Activated naive CD4-positive, alpha-beta T cell treated with anti-CD3 and anti-CD28 coated beads for 36 hours (primary cell): ENCODE measurements at places on chromosomes 5 and 9. TPM values are rescaled to one million over a fixed set of nuclear protein-coding genes. Genes with fewer than 3 reads are reported as not detected.

The LURAP1L gene
- total RNA-seq: not detected

DNA sequence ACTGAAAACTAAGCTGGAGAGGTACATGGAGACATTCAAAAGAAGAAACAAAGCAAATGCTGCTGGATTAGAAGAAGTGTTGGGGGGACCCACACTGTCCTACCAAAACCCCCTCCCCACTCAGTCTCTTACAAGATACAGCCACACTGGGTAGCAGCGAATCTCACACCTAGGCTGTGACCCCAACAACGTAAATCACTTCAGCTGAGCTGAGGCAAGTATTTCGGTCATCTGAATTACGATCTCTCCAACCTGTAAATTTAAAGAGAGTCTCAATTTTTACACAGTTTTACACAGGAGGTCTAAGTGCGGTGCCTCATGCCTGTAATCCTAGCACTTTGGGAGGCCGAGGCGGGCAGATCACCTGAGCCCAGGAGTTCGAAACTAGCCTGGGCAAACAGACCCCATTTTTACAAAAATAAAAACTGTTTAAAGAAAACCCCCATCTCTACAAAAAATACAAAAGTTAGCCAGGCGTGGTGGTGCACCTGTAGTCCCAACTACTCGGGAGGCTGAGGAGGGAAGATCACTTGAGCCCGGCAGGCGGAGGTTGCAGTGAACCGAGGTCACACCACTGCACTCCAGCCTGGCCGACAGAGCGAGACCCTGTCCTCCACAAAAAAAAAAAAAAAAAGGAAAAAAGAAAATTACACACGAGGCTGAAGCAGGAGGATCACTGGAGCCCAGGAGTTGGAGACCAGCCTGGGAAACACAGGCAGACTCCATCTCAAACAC lies 3.4 kb downstream of the CAMSAP1 start:
- H3K36me3 ChIP-seq: peaks cover 37% of the 10 kb centered on the region
- DNase-seq: no peak
- no peak overlapping the region for H3K4me3 ChIP-seq
- no peaks in the 10 kb centered on the region for H3K27me3 ChIP-seq

GRCh38 chr9:20394969-20395368 lies 227.3 kb downstream of the MLLT3 start:
- H3K27me3 ChIP-seq: no peaks in the 10 kb centered on the region
- H3K27ac ChIP-seq: no peak overlapping the region
- no peak for DNase-seq

- no peaks in the 10 kb centered on the region for H3K36me3 ChIP-seq
- no peak overlapping the region for H3K4me3 ChIP-seq
- H3K27me3 ChIP-seq: no peaks in the 10 kb centered on the region
- no peak for DNase-seq
Measured at GRCh38 chr9:128043467-128043868, 23.7 kb downstream of the NAIF1 start.

DNA sequence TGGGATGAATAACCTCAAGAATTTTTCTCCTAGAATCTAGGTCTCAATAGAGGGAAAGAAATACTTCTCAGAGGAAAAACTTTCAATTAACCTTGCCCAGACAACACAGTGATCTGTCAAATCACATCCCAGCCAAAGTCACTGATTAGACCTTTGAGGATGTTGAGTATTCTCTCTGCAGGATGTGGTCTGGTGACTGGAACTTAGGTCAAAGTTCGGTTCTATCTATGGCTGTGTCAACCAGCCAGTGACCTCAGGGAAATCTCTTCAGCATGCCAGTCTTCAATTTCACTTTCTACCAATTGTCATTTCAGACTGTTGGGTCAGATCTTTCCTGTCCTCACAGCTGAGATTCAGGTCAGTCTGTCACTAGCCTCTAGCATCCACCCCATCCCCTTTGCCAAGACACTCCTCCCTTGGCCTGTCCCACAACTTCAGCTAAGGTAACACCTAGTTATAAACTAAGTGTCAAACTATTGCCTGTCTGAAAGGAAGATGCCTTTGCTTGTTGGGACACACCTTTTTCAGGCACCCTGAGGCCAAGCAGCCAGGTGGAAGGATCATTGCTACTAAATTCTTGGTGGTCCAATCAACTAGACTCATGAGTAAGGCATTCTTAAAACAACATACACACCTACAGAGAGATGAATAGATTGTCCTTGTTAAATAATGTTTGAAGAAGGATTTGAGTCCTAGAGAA lies 156.3 kb upstream of the FST start:
- no peak for DNase-seq
- no peaks in the 10 kb centered on the region for H3K4me1 ChIP-seq
- no peak overlapping the region for H3K4me3 ChIP-seq
- H3K27me3 ChIP-seq: no peaks in the 10 kb centered on the region

- H3K36me3 ChIP-seq: peaks cover 4% of the 10 kb centered on the region
- H3K27me3 ChIP-seq: no peaks in the 10 kb centered on the region
- H3K4me1 ChIP-seq: peaks cover 59% of the 10 kb centered on the region
- H3K27ac ChIP-seq: peak overlapping the region; percentile 88
- H3K4me3 ChIP-seq: peak overlapping the region; percentile 88
Measured at GRCh38 chr9:131739133-131739958, 530 bp downstream of the RAPGEF1 start.

DNA sequence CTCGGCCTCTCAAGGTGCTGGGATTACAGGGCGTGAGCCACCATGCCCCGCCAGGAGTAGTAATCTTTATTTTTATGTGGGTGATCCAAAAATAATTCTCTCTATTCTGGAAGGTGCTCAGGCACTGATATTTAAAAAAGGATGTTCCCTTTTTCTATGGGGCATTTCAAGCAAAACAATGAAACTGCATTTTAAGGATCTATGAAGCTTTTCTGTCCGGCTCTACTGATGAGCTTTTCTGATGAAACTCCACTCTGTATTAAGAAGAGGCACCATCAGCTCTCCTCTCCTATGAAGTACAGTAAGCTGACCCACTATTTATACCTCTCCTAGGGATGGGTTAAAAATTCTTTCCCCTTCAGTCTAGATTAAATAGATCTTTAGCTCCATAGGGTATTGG lies 7.4 kb downstream of the ADAM19 start:
- H3K36me3 ChIP-seq: peaks cover 16% of the 10 kb centered on the region
- DNase-seq: no peak
- no peak overlapping the region for H3K4me3 ChIP-seq
- H3K4me1 ChIP-seq: peaks cover 25% of the 10 kb centered on the region
- H3K27me3 ChIP-seq: no peaks in the 10 kb centered on the region

GRCh38 chr9:104256696-104257062 lies 162.6 kb downstream of the SMC2 start:
- no peaks in the 10 kb centered on the region for H3K4me1 ChIP-seq
- H3K36me3 ChIP-seq: no peaks in the 10 kb centered on the region
- H3K27me3 ChIP-seq: no peaks in the 10 kb centered on the region
- no peak overlapping the region for H3K4me3 ChIP-seq
- no peak for DNase-seq
- H3K27ac ChIP-seq: no peak overlapping the region

The PDE6A gene
- not detected for total RNA-seq

The P4HA2 gene
- total RNA-seq: 0.47 TPM

DNA sequence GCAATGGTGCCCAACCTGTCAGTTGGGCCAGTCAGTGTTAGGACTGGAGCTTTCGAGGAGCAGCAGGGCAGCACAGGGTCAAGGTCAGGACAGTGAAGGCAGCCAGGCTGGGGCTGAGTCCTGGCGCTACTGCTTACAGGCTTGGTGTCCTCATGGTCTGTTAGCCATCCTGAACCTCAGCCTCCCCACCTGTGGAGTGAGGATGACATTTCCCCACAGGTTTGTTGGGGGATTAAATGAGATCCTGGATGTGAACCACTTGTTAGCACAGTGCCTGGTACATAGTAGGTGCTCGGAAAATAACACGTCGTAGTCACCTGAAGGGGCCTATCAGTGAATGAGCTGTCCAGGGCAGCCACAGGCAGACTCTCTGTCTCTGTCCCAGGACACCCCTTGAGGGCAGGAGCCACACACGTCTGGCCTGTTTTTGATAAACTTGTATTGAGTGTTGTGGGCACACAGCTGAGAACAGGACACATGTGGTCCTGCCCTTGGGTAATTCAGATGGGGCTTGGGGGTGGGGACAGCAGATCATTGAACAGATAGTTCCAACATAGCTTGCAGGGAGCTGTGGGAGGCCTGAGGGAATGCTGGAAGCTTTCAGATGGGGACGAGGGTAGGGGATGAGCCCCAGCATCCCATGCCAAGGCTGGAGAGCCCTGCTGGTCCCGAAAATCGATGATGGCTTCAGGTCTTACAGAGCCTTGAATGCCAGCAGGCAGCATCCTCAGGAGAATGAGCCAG lies 69.3 kb downstream of the AMBP start:
- no peak for DNase-seq
- no peaks in the 10 kb centered on the region for H3K36me3 ChIP-seq
- no peak overlapping the region for H3K4me3 ChIP-seq
- H3K27me3 ChIP-seq: no peaks in the 10 kb centered on the region

The SLCO6A1 gene
- not detected for total RNA-seq

- no peak overlapping the region for H3K27ac ChIP-seq
- DNase-seq: no peak
- no peaks in the 10 kb centered on the region for H3K36me3 ChIP-seq
- H3K4me1 ChIP-seq: no peaks in the 10 kb centered on the region
- no peak overlapping the region for H3K4me3 ChIP-seq
- H3K27me3 ChIP-seq: peaks cover 7% of the 10 kb centered on the region
Measured at GRCh38 chr5:57783693-57784092, 301.1 kb upstream of the ACTBL2 start.

DNA sequence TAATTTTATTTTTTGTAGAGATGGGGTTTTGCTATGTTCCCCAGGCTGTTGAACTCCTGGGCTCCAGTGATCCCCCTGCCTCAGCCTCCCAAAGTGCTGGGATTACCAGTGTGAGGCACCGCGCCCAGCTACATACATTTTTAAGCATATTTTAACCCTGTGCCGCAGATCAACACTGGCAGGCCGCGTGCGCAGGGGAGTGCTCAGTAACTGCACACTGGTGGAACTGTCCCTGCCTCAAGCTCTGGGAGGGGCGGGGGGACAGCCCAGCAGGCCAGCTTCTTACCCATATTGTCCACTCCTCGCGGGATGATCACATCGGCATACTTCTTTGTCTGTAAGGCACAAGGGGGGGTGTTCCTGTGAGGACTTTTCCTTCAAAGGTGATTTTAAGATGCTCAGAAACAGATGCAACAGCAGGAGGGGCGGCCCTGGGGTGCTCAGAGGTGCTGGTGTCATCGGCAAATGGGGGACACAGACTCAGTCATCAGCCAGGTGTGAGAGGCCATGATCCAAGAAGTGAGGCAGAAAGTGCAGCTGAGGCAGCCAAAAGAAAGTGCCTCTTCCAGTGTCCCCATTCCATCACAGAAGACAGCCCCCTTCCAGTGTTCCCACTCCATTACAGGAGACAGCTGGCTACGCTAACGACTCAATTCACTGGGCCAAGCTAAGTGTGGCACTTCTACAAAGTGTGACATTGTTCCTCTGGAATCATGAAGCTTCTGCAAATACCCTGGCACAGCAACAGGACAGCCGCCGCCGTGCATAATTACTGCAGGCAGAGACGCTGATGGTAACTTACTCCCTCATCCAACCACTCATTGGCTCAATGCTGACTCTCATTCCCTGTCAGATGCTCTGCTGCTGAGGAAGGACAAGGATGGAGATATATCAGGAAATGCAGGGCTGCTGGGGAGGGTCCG lies 5.2 kb downstream of the UCK1 start:
- H3K27ac ChIP-seq: no peak overlapping the region
- H3K4me1 ChIP-seq: peaks cover 5% of the 10 kb centered on the region
- DNase-seq: no peak
- H3K27me3 ChIP-seq: no peaks in the 10 kb centered on the region
- peaks cover 18% of the 10 kb centered on the region for H3K36me3 ChIP-seq

GRCh38 chr9:37897665-37898064 lies 6.3 kb downstream of the SLC25A51 start:
- no peak overlapping the region for H3K4me3 ChIP-seq
- peaks cover 35% of the 10 kb centered on the region for H3K36me3 ChIP-seq
- H3K4me1 ChIP-seq: peaks cover 8% of the 10 kb centered on the region
- no peak for DNase-seq
- no peak overlapping the region for H3K27ac ChIP-seq

DNA sequence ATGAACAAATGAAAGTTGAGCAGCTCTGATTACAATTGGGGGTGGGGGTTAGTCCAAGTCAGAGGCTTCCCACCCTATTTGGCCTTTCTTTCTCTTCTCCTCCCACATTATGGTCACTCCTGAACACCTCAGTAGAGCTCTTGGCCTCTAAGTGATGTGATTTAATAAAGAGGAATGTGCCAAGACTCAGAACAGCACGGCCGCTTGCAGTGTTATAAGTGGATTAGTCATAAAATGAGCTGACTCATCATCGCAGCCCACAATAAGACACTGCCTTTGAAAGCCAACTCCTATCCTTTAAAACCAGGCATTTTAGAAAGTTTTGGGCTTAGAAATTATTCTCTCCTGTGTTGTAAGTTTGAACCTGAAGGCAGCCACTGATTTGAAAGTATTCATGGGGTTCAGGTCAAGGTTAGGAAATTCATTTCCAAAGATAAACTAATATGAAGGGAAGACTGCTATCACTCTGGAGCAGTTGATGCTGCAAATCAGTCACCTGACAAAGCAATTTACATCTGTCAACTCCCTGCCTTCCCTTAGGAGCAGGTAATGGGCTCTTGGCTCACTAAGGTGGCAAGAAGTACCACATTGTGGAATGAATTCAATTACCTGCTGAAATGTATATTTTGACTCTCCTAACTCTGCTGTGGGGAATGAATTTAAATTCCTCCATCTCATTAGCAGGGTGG lies 283.6 kb upstream of the NMUR2 start:
- H3K4me3 ChIP-seq: no peak overlapping the region
- H3K27me3 ChIP-seq: no peaks in the 10 kb centered on the region
- H3K27ac ChIP-seq: no peak overlapping the region

DNA sequence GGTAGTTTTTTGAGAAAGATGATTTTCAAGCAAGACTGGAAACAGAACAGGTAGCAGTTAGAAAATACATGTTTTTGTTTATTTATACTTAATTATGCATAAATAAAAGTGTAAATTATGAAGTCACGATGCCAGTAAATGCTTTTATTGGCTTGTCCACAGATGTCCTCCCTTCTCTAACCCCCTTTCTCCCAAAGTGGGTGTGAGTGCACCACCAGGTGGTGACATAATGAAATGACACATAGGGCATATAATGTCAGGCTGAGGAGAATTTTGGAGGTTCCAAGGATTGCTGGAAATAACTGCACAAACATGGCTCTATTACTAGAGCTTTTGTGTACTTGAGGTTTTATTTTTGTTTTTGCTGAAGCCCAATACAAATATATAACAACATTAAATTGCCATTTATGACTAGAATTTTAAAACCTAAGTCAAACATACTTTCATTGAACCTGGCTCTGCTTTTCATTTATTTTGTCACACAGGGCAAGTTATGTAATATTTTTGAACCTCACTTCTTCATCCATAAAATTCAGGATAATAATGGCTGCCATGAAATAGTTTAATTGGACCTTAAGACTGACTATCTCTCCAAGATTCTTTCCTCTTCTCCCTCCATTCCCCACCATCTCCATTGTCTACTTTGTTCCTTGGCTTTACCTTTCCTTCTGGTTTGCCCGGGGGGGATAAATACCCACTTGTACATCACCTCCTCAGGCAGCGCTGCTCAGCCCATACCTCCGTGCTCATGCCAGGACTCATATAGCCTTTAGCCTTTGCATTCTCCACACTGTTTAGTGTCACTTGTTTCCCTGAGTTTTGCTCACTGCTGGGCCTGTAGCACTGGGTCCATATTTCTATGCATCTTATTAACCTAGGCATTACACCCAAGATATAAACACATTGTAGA lies 168.8 kb downstream of the PDE4D start:
- H3K4me3 ChIP-seq: no peak overlapping the region
- H3K4me1 ChIP-seq: peaks cover 3% of the 10 kb centered on the region
- no peak overlapping the region for H3K27ac ChIP-seq

GRCh38 chr5:24525414-24525813 lies 119.4 kb downstream of the CDH10 start:
- no peaks in the 10 kb centered on the region for H3K27me3 ChIP-seq
- H3K36me3 ChIP-seq: no peaks in the 10 kb centered on the region
- H3K4me3 ChIP-seq: no peak overlapping the region
- DNase-seq: no peak
- no peak overlapping the region for H3K27ac ChIP-seq
